ENCODE measurements at places on chromosomes 7 and 10.

GRCh38 chr10:94631077-94631875 lies 52.3 kb upstream of the CYP2C18 start:
- no peak overlapping the region for H3K27ac ChIP-seq
- peaks cover 13% of the 10 kb centered on the region for H3K36me3 ChIP-seq
- no peaks in the 10 kb centered on the region for H3K4me1 ChIP-seq
- DNase-seq, result no peak
- no peaks in the 10 kb centered on the region for H3K27me3 ChIP-seq

GRCh38 chr10:69049566-69049961 lies 38.3 kb upstream of the SRGN start:
- no peak for DNase-seq
- peaks cover 4% of the 10 kb centered on the region for H3K4me1 ChIP-seq
- no peak overlapping the region for H3K4me3 ChIP-seq
- no peaks in the 10 kb centered on the region for H3K36me3 ChIP-seq
- H3K27ac ChIP-seq, result no peak overlapping the region
- no peaks in the 10 kb centered on the region for H3K27me3 ChIP-seq

DNA sequence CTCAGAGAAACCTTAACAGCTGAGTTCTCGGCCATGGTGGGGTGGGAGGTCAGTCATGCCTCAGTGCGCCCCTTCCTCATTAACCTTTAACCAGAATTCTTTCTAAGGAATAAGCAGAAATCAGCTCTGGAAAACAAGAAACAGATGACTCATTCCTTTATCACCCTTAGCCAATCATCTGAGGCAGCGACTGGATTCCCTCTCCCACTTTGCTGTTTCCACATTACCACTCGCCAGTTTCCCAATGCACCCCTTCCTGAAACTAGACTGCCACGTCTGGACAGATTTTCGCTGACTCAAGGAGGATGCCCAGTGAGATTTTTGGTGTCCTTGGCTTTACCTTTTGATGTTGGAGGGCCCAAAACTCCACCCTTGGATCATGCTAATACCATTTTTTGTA lies 223.8 kb downstream of the PLXDC2 start:
- H3K4me1 ChIP-seq, result peaks cover 29% of the 10 kb centered on the region
- no peaks in the 10 kb centered on the region for H3K27me3 ChIP-seq
- no peak for DNase-seq
- peaks cover 2% of the 10 kb centered on the region for H3K36me3 ChIP-seq
- H3K4me3 ChIP-seq, result no peak overlapping the region

DNA sequence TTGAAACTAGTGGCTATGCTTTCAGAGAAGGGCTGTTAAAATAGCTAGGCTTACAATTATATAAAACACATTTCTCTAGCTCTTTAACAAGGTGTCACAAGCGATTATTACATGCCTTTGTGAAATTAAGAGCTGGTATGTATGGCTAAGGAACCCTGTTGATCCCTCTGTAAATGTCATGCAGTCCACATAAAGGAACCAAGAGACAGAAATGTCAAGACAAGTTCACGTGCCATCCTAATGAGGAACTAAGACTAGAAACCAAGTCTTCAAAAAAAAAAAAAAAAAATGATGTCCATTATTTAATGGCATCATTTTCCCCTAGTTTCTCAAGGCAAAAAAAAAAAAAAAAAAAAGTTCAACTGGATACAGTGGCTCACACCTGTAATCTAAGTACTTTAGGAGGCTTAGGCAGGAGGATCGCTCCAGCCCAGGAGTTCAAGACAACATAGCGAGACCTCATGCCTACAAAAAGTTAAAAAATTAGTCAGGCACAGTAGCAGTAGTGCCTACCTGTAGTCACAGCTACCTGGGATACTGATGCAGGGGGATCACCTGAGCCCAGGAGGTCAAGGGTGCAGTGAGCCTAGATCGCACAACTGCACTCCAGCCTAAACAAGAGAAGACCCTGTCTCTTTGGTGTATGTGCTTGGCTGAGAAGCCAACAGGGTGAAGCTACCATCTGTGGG lies 63.4 kb downstream of the SRPK2 start:
- no peaks in the 10 kb centered on the region for H3K27me3 ChIP-seq
- H3K4me3 ChIP-seq, result no peak overlapping the region
- H3K27ac ChIP-seq, result no peak overlapping the region
- peaks cover 25% of the 10 kb centered on the region for H3K4me1 ChIP-seq
- peaks cover 1% of the 10 kb centered on the region for H3K36me3 ChIP-seq

DNA sequence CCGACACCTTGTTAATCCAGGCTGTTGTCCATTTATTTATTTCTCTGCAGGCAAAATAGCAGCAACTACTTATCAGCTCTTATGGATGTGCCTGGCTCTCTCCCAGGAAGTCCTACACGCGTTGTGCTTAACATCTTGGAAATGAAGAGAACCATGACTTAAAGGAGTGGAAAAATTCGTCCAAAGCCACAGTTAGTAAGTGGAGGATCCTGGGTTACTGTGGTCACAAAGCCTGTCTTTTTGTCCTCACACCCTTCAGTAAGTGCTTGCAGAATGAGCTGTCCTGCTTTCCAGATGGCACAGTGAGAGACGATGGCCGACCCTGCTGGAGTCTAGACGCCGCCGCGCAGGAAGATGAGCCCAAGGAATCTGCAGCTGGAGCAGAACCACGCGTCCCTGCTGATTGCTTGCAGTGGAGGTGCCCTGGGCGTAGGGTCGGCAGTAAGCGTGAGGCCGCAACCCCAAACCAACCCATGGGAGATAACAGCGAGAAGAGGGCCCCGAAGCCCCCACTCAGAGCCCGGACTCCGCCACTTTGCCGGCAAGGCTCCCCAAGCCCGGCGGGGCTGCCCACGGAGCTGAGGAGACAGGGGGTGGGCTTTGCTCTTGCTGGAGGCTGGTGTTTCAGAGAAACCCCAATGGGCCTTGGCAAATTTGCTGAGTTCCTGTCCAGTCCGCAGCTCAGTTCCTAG lies 178.6 kb downstream of the CXCL12 start:
- no peak overlapping the region for H3K4me3 ChIP-seq
- H3K27ac ChIP-seq, result no peak overlapping the region
- peaks cover 3% of the 10 kb centered on the region for H3K4me1 ChIP-seq
- DNase-seq, result no peak
- H3K27me3 ChIP-seq, result peaks cover 29% of the 10 kb centered on the region
- H3K36me3 ChIP-seq, result no peaks in the 10 kb centered on the region
